ELF-1 (cell line): ENCODE measurements at places on chromosomes 3 and 15.

DNA sequence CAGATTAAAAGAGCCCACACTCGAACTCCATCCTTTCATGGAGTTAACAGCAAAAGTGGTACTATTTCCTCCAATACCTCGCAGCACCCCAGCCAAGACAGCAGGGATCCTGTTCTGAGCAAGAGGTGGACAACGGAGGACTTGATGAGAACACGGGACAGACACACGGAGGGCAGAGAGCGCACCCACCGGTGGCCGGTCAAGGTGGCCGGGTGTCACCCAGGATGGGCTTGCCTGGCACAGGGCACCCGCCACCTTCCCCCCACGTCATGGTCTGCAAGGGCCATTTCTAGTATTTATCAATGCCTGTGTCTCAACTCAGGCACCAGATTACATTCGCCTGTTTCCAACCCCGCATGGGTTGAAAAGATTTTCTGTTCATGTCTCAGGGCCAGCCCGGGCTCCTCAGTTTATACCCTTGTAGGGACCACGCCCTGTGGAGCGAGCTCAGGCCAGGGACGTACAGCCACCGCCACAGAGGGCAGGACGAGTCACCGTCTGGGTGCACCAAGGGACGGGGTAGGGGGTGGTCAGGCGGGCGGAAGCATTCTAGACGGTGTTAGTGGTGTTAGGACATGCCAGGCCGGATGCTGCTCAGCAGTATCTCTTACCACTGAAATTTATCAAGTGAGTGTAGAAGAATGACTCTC is 64.2 kb downstream of the CYFIP1 start:
- DNase-seq, result no peak

DNA sequence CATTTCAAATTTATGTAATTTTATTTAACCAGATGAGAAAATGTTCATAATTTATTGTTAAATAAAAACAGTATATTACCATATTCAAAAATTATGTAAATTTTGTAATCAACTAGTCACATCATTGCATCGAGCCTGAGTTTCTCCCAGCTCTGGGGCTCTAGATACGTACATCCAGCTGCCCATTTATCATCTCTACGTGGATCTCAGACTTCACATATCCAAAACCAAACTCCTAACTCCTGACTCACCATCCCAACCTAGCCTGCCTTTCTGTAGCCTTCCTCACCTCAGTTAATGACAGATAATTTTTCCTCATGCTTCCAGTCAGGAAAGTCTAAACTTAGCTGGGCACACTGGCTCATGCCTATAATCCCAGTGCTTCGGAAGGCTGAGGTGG is 194.8 kb downstream of the SSR3 start:
- no peak for DNase-seq

- DNase-seq, result no peak
These were observed 35.5 kb downstream of the CACNA2D3 start for GRCh38 chr3:54157860-54158259.

- DNase-seq, result no peak
These were observed 126.8 kb downstream of the TGFBR2 start for GRCh38 chr3:30733209-30733608.
